Non-pigmented ciliary epithelial cell (primary cell): ENCODE measurements at places on chromosomes 5 and 9.

DNA sequence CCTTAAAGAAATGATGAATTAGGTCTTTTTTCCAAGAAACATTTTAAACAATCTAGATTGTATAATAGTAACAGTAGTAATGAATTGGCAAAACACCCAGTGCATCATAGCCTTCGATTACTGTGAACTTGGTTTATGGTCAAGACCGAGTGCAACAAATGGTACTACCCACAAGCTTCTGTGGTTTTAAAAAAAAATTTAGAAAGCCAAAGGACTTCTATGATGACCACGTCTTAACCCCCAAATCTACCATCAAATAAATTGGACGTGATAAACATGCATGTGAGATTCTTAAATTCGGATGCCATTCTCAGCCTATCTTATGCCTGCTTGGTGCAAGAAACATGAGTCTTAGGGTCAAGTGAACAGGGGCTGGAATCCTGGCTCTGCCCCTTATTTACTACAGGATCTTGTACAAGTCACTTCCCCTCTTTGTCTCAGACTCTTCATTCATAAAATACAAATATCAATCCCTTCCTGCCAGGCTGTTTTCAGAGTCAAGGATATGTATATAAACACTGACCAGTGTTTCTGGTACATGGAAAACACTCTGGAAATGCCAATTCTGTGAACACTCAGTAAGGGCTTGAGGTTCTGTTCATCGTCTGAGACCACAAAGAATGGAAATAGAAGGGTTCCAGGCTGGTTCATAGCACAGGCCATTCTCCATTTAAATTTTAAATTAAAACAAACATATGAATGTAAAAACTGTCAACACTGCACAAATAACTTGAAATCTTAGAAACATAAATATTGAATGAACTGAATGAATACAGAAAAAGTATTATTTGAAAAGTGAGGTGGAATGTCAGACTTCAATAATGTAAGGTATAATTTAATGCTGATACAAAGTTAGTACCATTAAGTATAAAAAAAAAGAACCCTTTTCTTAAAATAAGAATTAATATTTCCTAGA lies 107.8 kb downstream of the NR6A1 start:
- DNase-seq, result no peak

GRCh38 chr5:78809444-78809843 lies 160.9 kb upstream of the LHFPL2 start:
- DNase-seq, result no peak

GRCh38 chr5:127696683-127697082 lies 6.5 kb upstream of the CCDC192 start:
- peak; percentile 57 for DNase-seq

DNA sequence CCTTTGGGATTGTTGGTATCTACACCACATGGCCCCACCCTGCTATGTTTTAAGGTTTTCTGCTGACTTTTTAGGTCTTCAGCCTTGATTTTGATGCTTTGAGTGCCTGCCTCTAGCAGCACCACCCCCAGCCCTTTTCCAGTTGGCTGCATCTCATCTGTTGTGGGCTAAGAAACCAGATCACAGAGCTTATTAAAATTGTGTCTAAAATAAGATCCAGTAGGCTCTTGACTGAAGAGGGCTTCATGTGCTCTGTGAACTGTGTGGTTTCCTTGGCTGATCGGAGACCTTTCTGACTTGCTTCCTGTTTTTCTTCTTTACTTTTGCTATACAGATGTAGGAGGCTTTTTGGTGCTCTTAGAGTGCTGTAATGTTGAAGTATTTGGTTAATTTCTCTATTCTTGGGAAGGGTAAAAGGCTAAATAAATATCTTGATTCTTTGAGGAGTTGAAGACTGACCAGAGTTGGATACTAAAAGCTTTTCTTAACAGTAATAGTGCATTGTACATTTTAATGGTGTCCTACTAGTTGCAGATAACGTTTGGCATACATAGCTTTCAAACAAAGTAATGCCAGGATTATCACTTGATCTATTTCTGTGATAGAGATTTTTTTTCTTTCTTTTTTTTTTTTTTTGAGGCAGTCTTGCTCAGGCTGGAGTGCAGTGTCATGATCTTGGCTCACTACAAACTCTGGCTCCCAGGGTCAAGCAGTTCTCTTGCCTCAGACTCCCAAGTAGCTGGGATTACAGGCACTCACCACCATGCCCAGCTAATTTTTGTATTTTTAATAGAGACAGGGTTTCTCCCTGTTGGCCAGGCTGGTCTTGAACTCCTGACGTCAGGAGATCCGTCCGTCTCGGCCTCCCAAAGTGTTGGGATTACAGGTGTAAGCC lies 4.5 kb downstream of the UBE2D2 start:
- no peak for DNase-seq

GRCh38 chr5:167967494-167968177 lies 323.8 kb upstream of the WWC1 start:
- DNase-seq, result no peak

GRCh38 chr5:137611011-137611580 lies 112.0 kb upstream of the SPOCK1 start:
- no peak for DNase-seq

GRCh38 chr5:83251849-83252248 lies 174.5 kb downstream of the XRCC4 start:
- no peak for DNase-seq

DNA sequence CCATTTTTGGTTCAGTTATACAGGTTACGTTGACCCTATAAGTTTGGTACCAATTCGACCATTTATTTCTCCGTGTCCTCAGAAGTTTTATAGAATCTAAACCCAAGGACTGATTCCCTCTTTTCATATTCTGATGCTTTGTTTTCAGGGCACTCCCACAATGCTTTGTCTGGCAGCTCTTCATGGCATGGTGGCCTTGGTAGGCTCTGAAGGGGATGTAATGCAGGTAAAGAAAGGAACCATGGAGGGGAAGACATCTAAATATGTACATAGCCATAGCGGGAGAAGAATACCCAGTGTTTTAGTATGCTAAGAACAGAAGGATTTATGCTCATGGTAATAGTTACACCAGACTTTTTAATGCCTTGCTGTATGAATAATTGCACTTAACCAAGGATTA lies 82.7 kb downstream of the HACD4 start:
- DNase-seq, result no peak

GRCh38 chr5:135133698-135134515 lies 99.9 kb upstream of the PITX1 start:
- no peak for DNase-seq

- no peak for DNase-seq
Measured at GRCh38 chr9:115525111-115526058, 407.4 kb upstream of the TNC start.

DNA sequence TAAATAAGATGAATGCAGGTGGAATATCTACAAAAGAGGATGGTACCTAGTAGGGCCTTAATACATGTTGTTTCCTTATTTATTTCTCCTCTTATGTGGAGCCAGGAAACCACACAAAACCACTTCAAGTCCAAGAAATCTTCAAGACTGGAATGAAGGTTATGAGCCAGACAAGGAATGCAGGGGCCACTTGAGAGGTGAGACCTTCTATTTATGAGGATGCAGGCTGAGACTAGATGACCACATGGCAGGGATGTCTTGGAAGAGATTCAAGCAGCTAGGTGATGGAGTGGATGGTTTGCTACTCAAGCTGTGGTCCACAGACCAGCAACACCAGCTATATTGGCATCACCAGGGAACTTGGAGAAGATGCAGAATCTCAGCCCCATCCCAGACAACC lies 92.2 kb downstream of the TNC start:
- no peak for DNase-seq

DNA sequence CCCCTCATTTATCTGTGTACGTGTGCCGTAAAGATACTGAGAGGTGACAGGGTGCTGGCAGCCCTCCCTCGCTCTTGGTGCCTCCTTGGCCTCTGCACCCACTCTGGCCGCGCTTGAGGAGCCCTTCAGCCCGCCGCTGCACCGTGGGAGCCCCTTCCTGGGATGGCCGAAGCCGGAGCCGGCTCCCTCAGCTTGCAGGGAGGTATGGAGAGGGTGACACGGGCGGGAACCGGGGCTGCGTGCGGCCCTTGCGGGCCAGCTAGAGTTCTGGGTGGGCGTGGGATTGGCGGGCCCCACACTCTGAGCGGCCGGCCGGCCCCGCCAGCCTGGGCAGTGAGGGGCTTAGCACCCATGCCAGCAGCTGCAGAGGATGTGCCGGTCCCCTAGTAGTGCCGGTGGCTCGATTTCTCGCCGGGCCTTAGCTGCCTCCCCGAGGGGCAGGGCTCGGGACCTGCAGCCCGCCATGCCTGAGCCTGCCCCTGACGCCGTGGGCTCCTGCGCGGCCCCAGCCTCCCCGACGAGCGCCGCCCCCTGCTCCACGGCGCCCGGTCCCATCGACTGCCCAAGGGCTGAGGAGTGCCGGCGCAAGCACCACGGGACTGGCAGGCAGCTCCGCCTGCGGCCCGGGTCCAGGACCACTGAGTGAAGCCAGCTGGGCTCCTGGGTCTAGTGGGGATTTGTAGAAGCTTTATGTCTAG lies 21.6 kb downstream of the NKX2-5 start:
- DNase-seq, result no peak

- DNase-seq, result no peak
Measured at GRCh38 chr5:140647042-140647419, 399 bp downstream of the NDUFA2 start.

DNA sequence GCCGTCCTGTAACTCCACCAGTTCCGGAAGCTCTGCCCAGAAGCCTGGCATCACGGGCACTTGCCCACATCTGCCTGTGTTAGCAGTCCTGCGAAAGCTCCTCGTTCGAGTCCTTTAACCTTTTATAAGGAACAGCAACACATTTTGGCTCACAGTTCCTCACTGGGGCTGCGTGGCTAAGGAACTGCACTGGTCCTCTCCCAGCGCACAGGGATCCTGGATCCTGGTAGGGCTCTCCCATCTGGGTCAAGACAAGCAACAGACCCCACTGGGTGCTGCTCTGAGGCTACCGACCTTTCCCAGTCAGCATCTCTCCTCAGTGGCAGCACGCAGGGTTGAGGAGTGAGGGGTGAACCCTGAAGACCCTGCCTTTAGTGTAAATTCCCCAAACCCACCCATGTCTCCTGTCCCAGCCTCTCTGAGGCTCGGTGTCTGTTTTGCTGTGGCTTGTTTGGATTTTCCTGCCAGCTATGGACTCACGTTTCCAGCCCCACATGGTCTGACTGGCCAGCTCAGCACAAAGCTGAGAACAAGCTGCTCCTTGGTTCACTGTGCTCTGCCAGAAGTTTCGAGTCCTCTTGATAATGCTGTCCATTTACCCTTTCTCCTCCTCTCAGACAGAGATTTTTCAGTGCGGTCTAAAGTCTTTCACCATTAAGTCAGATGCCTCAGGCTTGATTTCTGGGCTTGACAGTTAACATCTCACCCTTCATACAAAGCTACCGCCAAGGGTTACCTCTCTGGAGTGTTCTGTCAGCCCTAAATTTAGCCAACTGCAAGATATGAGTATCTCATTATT lies 80.0 kb downstream of the AK8 start:
- DNase-seq, result no peak

DNA sequence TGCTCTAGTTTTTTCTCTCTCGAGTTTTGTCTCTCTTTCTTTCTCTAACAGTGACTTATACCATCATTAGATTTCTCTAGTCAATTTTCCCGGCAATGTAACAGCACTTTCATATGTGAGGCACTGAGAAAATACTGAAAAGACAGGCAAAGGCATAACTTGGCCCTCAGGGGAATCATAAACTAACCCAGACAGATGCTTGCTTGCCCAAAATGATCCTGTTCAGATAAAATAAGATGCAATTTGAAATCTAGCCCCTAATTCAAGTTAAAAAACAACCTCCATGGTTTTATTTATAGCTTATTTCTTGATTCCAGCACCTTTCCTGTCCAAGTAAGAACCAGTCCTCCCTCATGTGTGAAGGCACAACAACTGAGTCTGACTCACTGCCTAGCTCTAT lies 294.6 kb downstream of the GAS1 start:
- DNase-seq, result no peak

DNA sequence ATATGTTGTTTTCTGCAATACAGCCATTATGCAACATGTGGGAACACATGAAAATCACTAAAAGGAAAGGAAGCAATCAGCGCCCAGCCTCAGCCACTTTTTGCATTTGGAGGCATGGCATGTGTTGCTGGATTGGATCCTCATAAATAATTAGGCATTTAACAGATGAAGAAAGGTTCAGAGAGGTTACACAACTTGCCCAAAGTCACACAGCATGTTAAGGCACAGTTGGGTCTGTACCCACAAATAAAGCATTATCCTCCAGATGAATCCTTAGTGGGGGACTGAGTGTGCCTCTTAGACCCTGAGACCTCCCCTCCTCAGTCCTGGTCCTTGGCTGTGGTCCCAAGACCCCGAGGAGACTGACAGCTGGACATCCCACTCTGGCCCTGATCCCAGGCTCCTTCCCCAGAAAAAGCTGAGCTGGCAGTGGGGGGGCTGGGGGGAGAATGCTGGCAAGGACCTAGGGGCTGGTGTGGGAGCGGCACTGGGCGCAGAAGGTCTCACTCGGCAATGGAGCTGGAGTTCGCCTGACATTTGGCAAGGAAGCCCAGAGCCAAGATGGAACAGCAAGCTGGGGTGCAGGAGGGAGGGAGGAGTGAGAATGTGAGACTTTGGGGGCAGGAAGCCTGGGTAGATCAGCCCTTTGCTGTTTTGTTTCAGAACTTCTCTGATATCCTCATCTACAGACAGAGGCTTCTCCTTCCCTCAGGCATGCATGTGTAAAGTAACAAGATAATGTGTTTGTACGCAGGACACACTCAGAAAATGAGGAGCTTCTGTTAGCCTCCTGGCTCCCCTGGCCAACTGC lies 6.9 kb upstream of the AKNA start:
- no peak for DNase-seq

DNA sequence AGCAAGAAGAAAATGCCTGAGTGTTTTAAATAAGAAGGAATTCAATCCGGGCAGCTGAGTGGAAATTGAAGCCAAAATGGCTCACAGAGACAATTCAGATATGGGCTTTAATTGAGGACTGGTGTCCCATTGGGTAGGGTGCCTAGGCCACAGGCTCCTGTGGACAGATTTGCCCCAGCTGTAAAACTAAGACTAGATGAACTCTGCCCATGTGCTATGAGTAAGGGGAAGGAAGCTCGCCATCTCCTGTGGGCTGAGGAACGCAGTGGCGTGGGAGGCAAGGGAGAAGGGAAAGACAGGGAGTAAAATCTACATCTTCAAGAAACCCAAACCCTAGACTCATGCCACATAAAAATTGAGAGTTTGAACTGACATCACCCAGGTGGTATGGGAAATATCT lies 66.1 kb downstream of the KLHL3 start:
- no peak for DNase-seq

GRCh38 chr9:17839776-17840175 lies 260.9 kb downstream of the SH3GL2 start:
- DNase-seq, result no peak

GRCh38 chr9:16171911-16172310 lies 619.1 kb downstream of the CCDC171 start:
- no peak for DNase-seq

- DNase-seq, result peak; percentile 47
Measured at GRCh38 chr9:21688108-21689102, 114.0 kb upstream of the MTAP start.

- DNase-seq, result no peak
Measured at GRCh38 chr5:135322744-135323143, 76.3 kb downstream of the MACROH2A1 start.
